IPS-NIHi11 (cell line): ENCODE measurements at places on chromosomes 4 and X.
A peak's percentile ranks its signal among the peaks of the same experiment; 100 is the strongest.

DNA sequence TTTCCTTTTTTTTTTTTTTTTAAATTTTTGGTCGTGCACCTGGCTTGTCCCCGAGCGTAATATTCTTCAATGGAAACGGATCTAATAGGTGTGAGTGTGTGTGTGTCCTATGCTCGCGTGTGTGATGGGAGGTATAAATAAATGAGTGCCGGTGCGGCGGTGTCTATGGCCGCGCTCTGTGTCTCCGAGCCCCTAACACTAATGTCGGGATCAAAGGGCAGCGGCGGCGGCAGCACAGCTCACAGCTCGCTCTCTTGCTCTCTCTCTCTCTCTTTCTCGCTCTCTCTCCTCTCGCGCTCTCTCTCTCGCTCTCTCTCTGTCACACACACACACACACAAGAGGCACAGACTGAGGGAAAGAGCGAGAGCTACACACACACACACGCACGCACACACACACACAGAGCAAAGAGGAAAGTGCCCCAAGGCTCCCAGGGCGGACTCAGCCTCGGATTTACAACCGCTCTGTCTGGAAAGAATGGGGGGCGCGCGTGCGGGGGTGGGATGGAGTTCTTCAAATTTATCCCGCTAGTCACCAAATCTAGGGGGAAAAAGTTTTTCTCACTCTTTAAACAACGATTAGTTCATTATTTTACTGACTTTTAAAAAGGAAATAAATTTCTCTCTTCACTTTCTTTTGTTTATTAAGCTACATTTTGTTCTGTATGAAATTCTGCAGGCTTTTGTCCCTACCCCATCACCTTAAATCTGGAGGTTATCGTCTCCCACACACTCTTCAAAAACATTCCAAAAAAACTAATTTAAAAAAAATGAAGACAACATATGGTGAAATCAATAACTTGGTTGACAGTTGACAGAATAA lies at the start of gene ZNF827:
Gene ZNF827, minus strand, starts transcription at position 206 of the 823 bp plus-strand sequence. CDS start 416 bp downstream, outside the sequence.
- peak; percentile 38 for DNase-seq

DNA sequence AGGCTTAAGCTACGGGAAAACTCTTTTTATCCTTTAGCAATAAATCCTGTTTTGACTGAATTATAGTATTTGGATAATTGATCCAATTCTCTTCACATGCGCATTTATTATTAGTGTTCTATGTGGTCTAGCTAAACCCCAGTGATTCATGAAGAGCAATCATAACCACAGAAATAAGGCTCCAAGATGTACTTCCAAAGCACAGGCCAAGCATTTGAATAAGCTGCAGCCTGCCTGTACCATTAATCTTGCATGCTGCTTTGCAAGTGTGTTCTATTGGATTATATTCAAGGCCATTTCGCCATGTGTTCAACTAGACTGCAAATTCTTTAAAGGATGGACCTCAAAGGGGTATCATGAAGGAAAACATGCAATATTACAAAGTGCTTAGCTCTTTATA lies 385.2 kb upstream of the FAT1 start:
- DNase-seq, result no peak

- no peak for DNase-seq
These were observed 46.5 kb downstream of the VSIG4 start for GRCh38 chrX:65993332-65993731.

GRCh38 chr4:157079441-157079840 lies 3.5 kb downstream of the GLRB start:
- DNase-seq, result no peak

DNA sequence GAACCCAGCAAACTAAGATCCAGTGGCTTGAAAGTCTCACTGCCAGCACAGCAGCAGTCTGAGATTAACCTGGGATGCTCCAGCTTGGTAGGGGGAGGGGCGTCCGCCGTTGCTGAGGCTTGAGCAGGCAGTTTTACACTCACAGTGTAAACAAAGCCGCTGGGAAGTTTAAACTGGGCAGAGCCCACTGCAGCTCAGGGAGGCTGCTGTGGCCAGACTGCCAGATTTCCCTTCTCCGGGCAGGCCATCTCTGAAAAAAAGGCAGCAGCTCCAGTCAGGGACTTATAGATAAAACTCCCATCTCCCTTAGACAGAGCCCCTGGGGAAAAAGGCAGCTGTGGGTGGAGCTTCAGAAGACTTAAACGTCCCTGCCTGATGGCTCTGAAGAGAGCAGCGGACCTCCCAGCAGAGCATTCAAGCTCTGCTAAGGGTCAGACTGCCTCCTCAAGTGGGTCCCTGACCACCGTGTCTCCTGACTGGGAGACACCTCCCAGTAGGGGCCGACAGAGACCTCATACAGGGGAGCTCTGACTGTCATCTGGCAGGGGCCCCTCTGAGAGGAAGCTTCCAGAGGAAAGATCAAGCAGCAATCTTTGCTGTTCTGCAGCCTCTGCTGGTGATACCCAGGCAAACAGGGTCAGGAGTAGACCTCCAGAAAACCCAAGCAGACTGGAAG lies 45.1 kb upstream of the CDX4 start:
- DNase-seq, result no peak

DNA sequence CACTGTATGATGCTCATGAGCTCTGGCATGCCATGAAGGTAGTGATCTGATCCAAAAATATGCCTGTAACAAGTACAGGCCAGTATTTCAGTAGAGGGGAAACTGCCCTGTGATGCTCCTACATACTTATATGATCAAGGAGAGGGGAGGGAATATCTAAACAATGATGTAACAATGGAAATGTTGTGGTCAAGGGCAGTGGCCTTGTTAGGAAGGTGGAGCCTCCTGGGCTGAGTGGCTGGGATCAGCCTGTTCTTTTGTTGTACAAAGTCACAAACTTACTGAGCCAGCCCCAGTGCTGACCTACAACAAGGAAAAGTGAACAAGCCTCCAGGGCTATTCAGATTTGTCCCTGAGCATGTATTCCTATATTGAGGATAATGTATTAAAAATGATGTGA lies 70.3 kb downstream of the ANXA10 start:
- DNase-seq, result peak; percentile 11

- no peak for DNase-seq
These were observed 483.4 kb downstream of the RPA4 start for GRCh38 chrX:97367125-97367524.

GRCh38 chrX:110509755-110510532 lies 151.3 kb downstream of the RTL9 start:
- DNase-seq, result peak; percentile 11

DNA sequence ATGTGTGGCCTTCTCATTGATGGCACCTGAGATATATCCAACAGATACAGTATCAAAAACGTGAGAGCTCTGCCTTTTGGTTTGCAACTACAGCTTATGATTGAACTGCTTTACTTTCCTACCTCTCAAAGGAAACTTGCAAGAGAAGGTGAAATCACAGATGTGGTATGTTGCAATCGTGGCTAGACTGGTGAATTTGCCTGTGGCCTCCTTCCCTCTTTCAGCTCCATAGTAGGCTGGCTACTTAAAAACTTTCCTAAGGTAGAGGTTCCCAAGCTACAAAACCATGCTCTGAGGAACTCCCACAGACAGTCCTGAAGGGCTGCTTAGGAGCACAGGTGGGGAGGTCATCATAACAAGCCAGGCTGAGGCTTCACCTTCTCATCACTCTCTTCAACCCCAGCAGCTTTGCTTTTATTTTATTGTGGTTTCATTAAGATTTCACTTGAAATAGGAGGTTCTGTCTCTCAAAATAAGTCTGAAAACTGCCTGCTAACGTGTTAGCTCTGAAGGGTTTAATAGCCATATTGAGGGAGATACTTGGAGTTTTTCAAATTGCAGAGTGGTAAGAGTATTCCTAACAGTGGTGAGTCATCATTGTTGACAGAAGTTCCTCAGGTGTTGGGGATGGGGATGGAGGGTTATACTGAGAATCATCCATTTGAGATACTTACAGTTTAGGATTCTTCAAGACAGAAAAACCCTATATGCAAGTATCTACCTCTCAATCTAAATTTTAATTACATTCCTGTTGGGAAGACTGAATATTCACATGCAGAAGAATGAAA lies 93.5 kb upstream of the UCP1 start:
- DNase-seq, result no peak

DNA sequence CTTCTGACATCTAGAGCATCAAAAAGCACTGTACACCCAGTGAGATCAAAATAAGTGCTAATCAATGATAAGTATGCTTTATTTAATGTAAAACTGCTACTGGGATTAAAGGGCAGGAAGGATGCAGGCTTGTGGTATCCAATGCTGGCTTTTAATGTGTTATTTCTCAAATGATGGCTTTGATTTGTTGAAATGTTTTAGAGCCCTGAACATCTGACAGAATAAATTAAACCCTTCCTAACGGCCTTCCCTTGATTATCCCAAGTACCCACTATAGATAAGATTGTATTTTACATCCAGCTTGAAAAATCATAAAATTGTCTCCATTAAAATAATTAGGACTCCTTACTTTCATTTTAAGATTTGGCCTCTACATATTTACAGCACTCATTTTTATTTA lies 382.9 kb downstream of the HNRNPD start:
- no peak for DNase-seq

- DNase-seq, result no peak
These were observed 8.8 kb upstream of the ENAM start for GRCh38 chr4:70619778-70620177.

DNA sequence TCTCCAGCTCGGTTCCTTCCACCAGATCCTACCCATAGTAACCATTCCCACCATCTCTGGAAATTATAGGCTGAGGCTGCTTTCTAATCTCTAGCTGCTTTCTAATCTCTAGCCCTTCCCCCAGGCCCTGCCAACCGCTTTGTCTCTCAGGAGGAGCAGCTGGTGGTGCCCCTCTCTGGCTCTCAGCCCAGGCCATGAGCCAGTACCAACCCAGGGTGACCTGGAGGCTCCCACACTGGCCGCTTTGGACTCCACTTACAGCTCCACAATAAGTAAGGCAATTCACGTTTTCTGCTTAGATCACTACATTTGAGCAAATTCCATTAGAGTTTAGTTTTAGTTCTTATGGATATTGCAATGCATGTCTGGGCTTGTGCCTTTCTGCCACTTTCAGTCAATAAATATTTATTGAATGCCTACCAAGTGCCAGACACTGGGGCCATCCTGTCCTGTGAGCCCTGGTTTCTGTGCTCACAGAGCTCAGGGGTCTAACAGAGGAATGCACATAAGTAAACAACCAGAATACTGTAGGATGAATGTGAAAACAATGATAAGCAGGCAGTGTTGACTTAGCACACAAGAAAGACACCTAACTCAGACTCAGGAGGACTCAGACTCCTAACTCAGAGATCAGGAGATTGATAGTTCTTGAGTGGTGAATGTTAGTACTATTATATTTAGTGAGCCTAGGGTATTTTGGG lies 38.9 kb downstream of the SMC1A start:
- no peak for DNase-seq

- DNase-seq, result no peak
These were observed 135.8 kb downstream of the FAAH2 start for GRCh38 chrX:57422289-57422688.

DNA sequence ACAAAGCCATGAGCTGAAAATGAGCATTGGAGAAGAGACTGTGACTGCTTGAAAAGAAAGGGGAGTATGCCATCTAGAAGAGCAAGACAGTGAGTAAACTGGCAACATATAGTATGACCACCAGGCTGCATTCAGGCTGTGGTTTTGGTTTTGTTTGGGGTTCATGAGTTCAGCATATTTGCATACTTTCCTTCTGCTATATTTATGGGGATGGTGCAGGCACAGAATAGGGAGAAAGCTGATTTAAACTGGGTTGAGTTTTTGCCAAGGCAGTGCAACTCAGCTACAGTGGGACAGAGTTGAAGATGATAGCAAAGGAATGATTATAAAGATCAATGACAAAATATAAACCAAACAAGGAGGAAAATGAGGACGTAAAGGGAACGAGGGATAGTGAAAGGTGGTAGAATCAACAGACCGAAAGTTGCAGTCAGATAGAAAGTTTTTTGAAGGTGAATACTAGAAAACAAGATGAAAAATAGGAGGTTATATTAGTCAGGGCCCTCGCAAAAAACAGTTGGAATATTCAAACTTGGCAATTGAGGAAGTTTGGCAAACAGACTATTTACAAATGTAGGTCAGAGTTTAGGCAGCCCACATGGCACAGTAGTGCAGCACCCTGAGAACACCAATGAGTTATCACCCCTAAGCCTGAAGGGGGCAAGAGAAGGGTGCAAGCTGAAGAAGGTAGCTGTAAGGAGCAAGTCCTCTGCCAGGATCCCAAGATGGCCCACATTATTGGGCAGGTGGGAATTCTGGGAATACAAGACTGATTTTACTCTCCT lies 114.8 kb upstream of the MAP9 start:
- no peak for DNase-seq

GRCh38 chr4:24734511-24734910 lies 60.9 kb upstream of the SOD3 start:
- DNase-seq, result no peak

DNA sequence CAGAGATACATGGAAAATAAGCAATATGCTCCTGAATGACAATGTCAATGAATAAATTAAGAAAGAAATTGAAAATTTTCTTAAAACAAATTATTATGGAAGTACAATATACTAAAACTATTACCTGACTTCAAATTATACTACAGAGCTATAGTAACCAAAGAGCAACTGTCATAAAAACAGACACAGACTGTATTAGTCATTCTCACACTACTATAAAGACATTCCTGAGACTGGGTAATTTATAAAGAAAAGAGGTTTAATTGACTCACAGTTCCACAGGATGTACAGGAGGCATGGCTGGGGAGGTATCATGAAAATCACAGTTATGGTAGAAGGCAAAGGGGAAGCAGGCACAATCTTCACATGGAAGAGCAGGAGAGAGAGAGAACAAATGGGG lies 60.0 kb upstream of the CYSLTR1 start:
- DNase-seq, result no peak

DNA sequence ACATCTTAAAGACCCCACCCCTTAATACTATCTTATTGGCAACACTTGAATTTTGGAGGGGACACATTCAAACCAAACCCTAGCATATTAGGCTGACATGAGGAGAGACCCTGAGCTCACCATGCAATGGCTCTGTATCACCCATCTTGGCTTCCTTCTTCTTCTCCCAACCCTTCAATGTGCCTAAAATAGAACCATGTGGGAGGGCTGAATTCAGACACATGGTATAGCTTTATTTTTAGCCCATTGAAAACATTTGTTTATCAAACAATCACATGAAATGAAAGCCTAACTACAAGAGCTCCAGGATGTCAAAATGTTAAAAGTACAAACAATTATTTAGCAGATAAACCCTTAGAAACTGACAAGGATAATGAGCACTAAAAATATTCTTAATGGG lies 81.6 kb downstream of the RASL11B start:
- no peak for DNase-seq

DNA sequence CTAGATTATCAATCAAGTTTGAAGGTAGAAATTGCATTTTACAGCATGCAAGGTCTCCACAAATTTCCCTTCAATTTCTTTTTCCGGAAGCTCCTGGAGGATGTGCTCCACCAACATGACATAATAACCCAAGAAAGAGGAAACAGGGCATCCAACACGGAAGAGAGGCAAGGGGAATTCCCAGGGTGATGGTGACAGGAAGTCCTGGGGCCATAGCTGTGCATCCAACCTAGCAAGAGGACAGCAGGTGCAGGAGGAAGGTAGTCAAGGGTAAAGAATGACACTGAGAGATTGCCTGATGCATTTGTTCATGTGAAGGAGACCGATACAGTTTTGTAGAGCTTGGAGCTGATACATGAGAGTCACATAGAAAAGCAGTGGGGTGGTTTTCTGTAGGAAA lies 115.7 kb upstream of the LSM6 start:
- no peak for DNase-seq
